Effector CD8-positive, alpha-beta T cell (primary cell): ENCODE measurements at places on chromosomes 6 and 20.

- DNase-seq = no peak
Observed at GRCh38 chr6:77455271-77455670, 8.0 kb downstream of the HTR1B start.

- no peak for DNase-seq
Observed at GRCh38 chr6:86856937-86857563, 80.3 kb upstream of the HTR1E start.

- DNase-seq = no peak
Observed at GRCh38 chr20:34334654-34335407, 28.2 kb upstream of the ITCH start.

DNA sequence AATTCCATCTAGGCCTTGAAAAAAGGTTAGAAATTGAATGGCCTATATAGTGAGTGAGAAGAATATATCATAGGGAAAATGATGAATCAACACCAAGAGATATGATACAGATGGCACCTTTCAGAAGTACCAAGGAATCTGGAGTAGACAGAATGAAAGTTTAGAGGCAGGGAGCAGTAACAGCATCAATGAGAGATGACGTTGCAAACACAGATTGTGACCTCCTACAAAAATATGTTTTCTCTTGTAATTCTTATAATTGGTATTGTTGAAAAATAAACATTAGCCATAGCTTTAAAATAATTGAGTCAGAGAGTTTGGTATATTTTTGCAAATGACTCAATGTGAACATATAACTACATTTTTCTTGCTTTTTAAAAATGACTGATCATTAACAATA, 1223.1 kb upstream of the GJE1 start:
- DNase-seq = no peak

DNA sequence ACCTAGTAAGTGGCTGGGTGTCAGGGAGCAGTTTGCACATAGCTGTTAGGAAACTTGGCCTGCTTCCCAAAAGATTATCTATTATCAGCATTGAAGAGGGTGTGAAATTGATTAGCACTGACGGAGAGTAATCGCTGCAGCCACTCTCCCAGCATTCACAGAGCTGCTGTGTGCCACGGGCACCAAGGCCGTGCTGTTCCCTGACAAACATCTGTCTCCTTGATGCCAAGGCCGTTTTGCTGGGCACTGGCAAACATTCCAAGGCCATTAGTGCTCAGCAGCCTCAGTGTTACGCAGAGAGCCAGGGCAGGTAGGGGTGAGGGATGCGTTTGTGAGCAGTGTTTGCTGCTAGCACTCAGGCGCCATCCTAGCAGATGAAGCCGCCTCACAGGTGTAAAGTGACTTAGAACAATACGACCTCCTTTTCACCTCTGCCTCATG, 57.7 kb upstream of the VSTM2L start:
- no peak for DNase-seq

DNA sequence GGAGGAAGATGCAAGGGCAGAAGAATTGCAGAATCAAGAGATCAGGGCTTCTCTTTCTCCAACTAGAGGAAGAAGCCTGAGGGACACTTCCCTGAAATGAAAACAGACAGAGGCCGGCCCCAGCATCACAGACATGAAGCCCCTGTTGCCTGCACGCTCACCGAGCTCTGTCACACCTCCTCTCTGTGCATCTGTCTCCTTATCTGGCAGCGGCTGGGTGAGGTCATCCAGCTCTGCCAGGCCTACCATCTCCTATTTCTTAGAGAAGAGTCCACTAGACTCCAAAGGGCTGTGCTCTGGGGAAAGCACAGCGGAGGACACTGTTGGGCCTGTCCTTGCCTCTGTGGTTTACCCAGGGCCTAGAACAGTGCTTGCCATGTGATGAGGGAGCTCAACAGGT, 71.9 kb upstream of the MLN start:
- no peak for DNase-seq

DNA sequence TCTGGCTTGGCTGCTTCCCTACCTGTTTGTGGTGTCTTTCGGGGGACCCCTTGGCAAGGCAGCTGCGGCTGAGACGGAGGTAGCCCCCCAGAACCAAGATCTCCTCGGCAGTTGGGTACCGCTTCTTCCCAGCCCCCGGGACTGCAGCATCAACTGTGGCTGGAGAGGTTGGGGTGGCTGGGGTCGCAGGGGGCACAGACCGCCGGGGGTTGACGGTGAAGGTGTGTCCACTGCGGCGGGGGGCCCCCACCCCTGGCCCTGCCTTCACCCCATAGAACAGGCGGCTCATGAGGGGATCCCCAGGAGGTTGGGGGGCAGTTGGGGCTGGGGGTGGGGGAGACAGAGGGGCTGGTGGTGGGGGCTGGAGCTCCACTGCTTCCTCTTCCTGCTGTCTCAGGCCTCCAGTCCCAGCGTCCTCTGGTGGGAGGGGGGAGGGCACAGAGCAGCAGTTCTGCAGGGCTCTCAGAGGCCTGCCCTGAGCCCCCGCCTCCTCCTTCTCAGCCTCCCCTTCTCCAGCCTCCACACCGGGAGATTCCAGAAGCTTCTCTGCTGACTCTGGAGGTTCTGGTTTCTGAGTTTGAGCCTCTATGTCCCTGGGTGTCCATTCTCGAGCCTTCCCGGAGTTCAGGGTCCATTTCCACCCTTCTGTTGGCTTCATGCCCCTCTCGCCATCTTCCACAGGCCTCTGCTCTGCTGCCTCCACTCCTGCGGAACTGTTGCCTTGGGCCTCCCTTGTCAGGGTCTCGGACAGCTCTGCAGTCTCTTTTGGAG, 1.9 kb downstream of the PPP1R18 start:
- DNase-seq = peak; percentile 26

DNA sequence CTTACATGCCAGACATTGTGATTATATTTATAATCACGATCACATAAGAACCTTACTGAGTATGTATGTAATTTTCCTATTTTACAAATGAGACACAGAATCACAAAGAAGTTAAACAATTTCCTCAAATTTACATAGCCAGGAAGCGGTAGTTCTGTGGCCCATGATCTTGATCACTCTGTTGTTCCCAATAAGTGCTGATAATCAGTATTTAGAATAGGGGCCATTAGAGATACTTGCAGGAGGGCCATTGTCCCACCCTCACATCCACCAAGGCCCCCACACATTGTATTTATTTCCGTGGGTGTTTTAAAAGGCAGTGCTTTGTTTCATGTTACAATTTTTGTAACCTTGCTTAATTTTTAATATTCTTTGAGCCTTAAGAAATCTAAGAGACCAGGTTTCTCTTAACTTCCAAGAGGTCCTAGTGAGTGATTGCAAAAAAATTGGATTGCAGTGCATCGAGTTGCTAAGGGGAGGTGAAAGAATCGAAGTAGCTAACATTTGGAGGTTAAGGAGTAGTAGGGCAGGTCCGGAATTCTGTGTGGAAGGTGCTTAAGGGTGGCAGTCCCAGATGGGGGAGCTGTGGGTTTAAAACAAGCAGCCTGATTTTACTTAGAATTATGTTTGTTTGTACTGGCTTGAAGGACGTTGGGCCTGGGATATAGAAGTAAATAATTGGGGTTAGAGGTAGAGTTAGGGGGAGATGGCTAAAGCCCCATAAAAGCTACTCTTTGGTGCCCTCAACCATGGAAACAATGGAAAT, 339.4 kb downstream of the CDKAL1 start:
- DNase-seq = no peak

DNA sequence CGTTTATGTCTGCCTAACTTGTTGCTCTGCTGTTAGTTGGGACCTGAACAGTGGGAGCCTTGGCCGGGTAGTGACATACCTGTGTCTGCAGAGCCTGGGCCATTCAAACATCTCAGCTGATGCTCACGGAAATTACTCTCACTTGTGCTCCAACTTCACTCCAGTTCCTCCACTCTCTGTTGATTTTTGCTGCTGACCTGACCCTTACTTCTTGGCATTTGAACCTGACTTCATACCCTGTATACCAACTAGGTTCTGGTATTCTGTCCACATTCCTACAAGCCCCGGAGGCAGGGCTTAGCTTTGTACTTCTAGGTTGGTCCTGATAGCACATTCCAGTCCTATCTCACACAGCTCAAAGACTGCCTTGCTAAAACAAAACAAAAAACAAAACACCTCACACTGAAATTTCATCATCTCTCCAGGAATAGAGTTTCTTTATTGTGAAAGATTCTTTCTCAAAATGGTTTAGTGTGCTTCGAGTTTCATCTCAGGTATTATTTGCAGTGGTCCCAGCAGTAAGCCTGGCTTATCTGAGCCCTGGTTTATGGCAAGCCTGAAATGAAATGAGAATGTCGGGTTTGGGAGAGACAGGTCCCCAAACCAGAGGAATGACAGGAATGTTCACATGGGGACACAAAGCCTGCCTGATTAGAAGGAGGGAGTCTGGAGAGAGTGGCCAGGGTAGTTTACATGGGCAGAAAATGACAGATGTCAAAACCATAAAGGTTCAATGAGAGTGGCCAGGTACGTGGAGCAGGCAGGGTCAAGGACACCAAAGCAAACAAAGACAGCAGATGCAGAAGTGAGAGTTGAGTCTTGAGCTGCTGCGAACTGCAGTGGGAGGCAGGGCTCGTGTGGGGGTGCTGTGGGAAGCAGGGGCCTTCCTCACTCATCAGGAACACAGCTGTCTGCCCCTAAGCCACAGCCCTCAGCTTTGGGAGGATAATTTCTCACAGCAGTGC, 174.2 kb upstream of the HDAC2 start:
- DNase-seq = no peak

DNA sequence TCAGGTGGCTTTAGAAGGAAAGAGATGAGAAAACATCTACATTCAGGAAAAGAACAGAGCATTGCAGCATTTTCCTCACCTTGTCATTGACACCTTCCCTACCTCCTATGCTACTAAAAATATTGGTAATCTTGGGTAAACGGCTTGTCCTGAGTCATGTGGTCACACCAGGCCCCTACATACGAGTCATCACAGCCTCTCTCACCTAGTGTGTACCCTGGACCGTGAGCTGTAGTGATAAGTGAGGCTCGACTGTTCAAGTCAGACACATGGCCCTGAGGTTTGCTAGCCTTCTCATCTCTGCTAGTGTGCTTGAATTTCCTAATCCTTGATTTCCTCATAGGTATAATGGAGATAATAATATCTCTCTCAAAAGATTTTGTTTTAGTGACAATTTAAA, 29.6 kb upstream of the TMEM244 start:
- no peak for DNase-seq

- no peak for DNase-seq
Observed at GRCh38 chr6:81901551-81901966, 149.1 kb upstream of the TENT5A start.

- no peak for DNase-seq
Observed at GRCh38 chr6:135572051-135572450, 74.5 kb upstream of the AHI1 start.

DNA sequence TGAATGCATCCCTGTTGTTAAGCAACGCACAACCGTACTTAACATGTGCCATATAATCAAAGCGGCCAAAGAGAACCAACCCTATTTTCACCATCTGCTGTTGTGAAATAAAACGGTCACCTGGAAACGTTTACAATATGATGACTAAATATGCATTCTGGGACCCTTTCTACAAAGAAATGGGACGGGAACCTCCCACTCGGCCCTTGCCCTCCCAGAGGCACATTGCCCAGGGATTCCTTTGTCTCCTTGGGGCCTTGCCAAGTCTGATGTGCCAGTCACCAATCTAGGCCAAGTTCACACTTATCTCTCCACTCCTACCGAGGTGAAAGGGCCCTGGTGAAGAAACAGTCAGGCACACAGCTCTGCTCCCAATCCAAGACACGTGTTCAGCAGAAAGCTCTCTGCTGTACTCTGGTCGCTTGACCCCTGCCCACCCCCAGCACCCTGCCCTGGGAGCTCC, 427.4 kb upstream of the JARID2 start:
- DNase-seq = no peak

GRCh38 chr6:113649276-113649675, 207.9 kb upstream of the MARCKS start:
- no peak for DNase-seq

- no peak for DNase-seq
Observed at GRCh38 chr6:168232062-168232461, 87.5 kb downstream of the DACT2 start.

GRCh38 chr6:112221561-112221960, 32.8 kb downstream of the LAMA4 start:
- DNase-seq = no peak

GRCh38 chr6:161254464-161255253, 19.2 kb downstream of the AGPAT4 start:
- DNase-seq = no peak

- peak; percentile 58 for DNase-seq
Observed at GRCh38 chr6:27177485-27178406, 69.8 kb upstream of the PRSS16 start.

DNA sequence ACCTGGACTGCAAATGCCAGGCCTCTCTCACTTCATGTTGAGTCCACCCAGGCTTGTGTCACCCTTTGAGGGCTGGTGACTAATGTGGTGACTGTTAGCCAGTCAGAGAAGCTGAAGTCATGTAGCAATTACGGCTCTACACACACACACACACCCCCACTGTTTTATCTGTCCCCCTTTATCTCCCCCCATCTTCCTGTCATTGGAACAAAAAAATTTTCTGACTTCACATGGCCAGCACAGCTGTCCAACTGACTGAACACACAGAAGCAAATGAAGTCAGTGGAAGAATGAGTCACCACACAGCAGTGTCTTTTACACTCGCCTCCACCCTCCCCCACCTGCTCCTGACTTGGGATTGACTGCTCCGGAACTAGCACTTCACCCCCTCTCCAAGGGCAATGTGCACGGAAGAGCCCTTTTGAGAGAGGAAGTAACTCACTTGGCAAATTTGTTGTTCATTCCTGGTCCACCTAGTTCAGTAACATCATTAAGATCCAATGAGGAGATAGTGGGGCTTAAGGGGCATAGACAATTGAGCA, 198.0 kb downstream of the RNF144B start:
- no peak for DNase-seq

GRCh38 chr20:37314617-37315016, 25.2 kb downstream of the MANBAL start:
- DNase-seq = no peak

DNA sequence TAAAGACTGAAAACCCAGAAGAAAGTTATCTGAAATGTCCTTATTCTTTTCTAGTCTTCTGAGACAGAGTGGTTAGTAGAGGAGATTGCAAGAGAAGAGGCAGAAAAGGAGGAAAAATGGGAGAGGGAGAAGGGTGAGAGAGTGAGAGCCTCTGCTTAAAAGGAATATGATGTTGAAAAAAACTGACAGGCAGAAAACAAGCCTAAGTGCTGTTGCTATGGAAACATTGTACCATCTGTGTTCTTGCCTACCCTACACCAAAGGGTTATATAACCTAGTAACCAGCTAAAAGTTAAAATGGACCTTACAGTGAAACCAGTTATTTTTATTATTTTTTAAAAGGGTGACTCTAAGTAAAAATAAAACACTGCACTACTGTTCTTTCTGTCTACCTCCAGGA, 28.3 kb upstream of the SH3BGRL2 start:
- no peak for DNase-seq

GRCh38 chr6:2581011-2581410, 169.7 kb downstream of the MYLK4 start:
- no peak for DNase-seq

- DNase-seq = no peak
Observed at GRCh38 chr20:44586289-44586911, 4.0 kb downstream of the PKIG start.

GRCh38 chr6:148107911-148108310, 234.7 kb upstream of the SASH1 start:
- no peak for DNase-seq
